Thoracic aorta (tissue), 2 donors: ENCODE measurements at places on chromosomes 5 and 9.

DNA sequence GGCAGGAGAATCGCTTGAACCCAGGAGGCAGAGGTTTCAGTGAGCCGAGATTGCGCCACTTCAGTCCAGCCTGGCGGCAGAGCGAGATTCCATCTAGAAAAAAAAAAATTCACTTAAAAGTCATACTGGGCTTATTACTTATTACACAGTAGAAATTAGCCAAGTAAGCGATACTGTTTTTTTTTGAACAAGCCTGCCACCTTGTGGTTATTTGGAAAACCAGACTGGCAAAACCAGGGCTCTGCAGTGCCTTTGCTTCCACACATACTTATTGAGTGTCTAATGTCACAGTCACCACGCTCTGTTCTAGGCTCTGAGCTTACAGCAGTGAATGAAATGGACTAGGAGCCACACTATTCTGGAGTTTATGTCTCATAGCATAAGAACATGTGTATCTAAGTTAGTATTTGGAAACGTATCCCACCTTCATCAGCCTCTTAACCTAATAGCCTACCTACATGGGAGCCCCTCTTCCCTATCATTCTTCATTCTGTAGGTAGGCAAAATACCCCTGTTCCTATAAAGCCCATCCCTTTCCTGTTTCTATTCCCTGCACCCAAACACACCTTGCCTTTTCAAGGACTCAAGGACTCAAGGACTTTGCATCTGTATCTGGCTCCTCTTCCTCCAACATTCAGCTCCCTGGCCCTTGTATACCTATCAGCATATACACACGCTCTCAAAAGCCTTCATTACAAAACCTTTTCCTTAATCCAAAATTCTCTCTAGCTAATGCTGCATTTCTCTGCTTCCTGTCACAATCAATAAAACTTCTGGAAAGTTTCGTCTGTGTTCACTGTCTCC is 13.9 kb upstream of the BASP1 start:
- H3K27me3 ChIP-seq: no peaks in the 10 kb centered on the region
- H3K36me3 ChIP-seq: no peaks in the 10 kb centered on the region
- no peak overlapping the region for H3K27ac ChIP-seq
- DNase-seq: no peak

GRCh38 chr9:135801070-135801469 is 99.1 kb downstream of the KCNT1 start:
- H3K27me3 ChIP-seq: no peaks in the 10 kb centered on the region
- H3K4me1 ChIP-seq: peaks cover 39% of the 10 kb centered on the region
- no peak overlapping the region for H3K27ac ChIP-seq
- no peaks in the 10 kb centered on the region for H3K36me3 ChIP-seq

GRCh38 chr5:9176641-9177040 is 369.2 kb downstream of the SEMA5A start:
- no peaks in the 10 kb centered on the region for H3K4me1 ChIP-seq
- H3K27me3 ChIP-seq: no peaks in the 10 kb centered on the region
- H3K27ac ChIP-seq: no peak overlapping the region

GRCh38 chr9:81716409-81716808 is 27.1 kb upstream of the TLE1 start:
- no peak overlapping the region for H3K27ac ChIP-seq
- no peak for DNase-seq
- no peak overlapping the region for H3K4me3 ChIP-seq
- H3K4me1 ChIP-seq: no peaks in the 10 kb centered on the region
- no peaks in the 10 kb centered on the region for H3K27me3 ChIP-seq

GRCh38 chr5:143315929-143316328 is 87.6 kb downstream of the NR3C1 start:
- no peak for DNase-seq
- H3K27me3 ChIP-seq: no peaks in the 10 kb centered on the region
- no peak overlapping the region for H3K4me3 ChIP-seq

- DNase-seq: no peak
- no peak overlapping the region for H3K4me3 ChIP-seq
- no peaks in the 10 kb centered on the region for H3K4me1 ChIP-seq
- no peak overlapping the region for H3K27ac ChIP-seq
Observed at GRCh38 chr5:54990841-54991258, 5.5 kb upstream of the ESM1 start.

DNA sequence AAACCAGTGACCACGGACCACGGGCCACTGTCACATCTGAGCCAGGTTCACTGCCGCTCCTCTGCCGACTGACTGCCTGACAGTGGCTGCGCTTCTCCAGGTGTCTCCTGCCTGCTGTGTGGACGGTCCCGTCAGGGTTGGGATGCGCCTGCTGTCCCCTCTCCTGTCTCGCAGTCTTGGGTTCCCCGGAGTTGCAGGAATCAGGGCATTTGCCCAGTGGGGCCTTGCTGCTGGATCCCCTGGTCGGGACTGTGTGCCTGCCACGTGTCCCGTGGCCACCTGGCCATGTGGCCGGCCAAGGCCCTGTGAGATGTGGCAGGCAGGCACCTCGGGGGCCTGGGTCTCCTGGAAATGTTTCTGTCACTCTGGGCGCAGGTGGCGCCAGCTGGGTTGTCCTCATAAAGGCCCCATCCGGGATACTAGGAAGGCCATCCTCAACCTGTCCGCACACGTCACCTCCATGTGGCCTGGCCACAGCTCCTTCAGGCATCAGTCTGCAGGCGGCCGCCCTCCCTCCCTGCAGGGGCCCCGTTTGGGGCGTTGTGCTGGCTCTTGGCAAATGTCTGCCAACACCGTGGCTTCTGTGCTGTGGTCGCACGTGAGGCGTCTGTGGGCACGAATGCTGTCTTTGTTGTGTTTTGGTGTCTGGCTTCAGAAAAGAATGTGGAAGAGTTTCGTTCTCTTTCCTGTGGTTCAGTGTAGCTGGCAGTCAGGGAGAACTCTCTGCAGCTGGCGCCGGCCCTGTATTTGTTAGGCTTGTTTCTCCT is 6.4 kb upstream of the TOR4A start:
- H3K36me3 ChIP-seq: peaks cover 36% of the 10 kb centered on the region
- no peak for DNase-seq
- H3K4me3 ChIP-seq: no peak overlapping the region
- H3K27ac ChIP-seq: no peak overlapping the region
- no peaks in the 10 kb centered on the region for H3K27me3 ChIP-seq
- peaks cover 43% of the 10 kb centered on the region for H3K4me1 ChIP-seq

DNA sequence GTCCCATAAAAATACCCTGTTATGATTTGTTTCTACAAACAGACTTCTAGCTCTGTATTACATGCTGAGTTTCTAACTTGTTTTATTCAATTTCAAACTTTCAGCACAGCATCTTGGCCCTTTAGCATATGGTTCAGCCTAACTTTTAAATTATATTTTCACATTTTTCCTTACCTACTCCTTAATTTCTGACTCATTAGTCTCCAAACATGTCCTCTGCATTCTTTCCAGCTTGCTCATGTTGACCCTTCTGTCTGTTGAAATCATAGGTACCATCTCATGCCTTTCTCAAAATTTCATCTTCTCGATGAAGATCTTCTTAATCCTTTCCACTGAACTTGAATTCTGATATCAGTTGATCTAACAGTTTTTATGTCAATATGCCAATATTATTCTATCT is 200.9 kb upstream of the RIOK2 start:
- no peak overlapping the region for H3K4me3 ChIP-seq
- H3K4me1 ChIP-seq: peaks cover 1% of the 10 kb centered on the region
- H3K27me3 ChIP-seq: no peaks in the 10 kb centered on the region
